Stimulated activated CD8-positive, alpha-beta memory T cell treated with anti-CD3 and anti-CD28 coated beads, Interleukin-12 subunit alpha, Interleukin-12 subunit beta, amount 100 ng/mL, for 1 hour (primary cell): ENCODE measurements at places on chromosomes 5 and 9.

DNA sequence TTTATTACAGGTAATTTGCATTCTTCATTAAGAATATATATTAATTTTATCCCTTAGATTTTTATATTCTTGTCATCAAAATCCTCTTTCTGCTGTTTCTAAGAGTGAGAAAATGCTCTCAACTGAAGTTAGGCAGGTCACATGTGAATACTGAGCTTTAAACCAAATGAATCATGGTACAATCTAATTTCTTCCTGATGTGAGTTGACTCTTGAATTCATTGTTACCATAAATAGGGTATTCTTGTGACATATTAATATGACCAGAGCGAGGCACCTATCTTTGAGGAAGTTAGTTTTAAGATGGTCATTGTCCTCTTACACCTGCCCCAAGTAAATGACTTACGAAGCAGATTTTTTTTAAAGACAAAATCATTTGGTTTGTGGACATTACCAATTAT, 17.4 kb downstream of the C9orf85 start:
- no peak for DNase-seq

DNA sequence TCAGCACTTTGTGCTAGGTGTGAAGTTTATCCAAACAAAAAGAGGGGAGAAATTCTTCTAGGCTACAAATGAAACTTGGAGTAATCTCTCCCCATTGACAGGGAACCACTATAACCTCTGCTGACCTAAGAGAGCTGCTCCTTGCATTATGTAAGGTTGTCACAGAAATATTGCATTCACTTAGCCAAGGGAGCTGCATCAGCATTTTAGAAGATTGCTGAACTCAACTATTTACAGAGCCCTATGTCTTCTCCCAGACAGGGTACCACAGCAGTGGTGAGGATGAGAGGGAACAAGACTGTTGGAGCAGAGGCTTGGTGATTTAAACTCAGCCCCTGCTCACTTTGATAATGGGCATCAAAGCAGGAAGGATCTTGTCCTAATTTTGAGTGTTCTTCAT, 362.0 kb downstream of the TMEM38B start:
- no peak for DNase-seq

- DNase-seq: no peak
Measured at GRCh38 chr9:128409978-128410377, 10.7 kb upstream of the CERCAM start.

DNA sequence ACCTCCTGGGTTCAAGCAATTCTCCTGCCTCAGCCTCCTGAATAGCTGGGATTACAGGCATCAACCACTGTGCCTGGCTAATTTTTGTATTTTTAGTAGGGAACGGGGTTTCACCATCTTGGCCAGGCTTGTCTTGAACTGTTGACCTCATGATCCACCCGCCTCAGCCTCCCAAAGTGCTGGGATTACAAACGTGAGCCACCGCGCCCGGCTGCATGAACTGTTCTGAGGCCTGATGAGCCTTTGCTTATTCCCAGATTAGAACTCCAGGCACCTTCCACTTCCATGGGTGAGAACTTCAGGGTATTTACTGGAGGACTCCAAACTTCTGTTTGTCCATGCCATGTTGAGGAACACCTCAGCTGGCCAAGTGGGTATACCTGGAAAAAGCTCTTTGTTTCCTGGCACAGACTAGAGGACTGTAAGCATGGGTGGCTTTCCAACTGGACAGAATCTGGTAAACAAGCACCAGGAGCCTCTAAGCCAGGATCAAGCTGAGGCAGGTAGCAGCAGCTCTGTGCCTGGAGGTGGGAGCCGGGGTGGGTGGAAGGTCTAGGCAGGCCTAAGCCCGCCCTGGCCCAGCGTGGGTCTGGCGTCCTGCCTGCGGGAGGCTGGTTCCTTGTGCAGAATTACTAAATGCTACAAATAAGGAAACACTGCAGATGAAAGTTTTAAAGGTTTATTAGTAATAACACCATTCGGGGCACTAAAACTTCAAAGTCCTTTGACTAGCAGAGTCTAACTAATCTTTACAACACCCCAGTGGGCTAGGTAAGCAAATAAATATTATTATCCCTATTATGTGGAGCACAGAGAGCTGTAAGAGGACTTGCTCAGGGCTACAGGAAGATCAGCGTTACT, 78.4 kb downstream of the SEMA5A start:
- no peak for DNase-seq

DNA sequence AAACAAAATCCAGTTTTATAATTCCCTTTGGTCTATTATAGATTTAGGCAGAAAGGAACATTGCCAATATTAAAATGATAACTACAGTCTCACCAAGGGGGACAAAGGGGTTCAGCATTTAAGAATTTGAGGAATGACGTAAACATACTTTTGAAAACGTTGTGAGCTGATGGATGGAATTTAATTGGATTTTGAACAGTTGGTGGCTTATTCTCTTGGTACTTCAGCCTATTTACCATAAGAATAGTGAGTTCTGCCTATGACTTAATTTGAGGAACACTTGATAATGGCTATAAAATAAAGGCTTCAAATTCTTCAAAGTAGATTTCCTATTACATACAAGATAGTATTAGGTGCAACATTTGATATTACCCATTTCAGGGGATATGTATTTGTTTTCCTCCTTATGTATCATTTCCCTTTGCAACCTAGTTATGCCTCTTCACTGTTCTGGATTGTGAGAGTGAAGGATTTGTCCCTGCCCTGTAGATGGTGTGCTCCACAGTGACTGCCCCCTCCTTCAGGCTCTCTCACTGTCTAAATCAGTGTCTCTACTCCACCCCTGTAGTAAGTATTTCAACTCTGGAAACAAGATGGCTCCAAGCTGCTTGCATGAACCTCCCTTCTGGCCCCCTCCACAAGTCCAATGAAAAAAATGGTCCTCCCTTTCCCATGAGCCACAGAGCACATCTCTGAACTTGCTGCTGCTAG, 225.6 kb downstream of the ARHGEF28 start:
- no peak for DNase-seq

GRCh38 chr5:157245886-157246285, 20.0 kb upstream of the CYFIP2 start:
- no peak for DNase-seq

- DNase-seq: no peak
Measured at GRCh38 chr9:21995666-21996398, 1.2 kb downstream of the CDKN2B-AS1 start.

- DNase-seq: no peak
Measured at GRCh38 chr5:57455511-57456455, 26.8 kb downstream of the ACTBL2 start.

DNA sequence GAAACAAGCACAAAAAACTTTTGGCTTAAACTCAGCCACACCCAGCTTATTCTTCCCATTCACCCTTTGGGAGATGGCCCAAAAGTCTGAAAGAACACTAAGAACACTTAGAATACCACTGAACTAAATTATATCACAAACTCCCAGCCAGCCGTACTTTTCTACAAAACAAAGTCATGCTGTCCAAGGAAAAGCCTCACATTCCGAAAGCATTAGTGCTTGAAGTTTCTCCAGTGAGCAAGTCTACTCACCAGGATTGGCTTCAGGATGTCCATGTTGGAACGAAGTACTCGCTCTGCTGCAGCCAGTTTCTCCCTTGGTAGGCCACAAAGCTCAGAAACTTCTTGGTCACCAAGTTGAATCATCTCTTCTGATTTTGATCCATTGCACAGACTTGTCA, 69.7 kb downstream of the ABCA1 start:
- no peak for DNase-seq

DNA sequence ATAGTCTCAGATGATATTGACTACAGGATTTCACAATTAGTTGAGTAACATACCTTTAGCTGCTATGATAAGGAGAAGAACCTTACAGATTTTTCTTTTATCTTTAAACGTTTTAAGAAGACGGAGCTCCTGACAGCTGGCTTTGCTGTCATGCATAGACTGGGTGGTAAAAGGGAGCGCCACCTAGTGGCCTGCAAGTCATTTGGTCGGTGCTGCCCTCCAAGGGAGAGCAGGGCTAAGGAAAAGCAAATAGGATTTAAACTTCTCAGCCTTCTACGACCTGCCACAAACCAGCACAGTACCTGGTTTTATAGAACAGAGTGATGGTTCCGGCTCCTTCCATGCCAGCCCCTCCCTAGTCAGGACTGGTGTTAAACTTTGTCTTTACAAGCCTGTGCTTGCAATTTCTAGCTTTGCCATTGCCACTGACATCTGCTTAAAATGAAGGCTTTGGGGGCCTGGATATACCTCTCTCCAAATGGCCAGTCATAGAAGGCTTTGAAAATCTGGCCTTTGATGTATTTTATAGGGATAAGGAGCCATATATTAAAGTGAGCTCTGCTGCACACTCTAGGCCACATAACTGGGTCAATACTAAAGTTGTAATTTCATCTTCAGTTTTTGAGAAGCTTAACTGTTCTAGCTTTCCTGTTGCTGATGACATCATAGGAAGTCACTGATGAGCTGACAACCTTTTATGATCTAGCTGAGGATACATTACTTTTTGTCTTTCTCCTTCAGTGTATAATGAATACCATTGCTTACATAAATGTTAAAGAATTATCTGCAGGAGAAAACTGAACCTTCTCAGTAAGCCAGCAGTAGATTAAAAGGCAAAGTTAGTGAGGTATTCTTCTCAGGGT, 31.1 kb upstream of the ADAMTSL1 start:
- DNase-seq: peak; percentile 7

DNA sequence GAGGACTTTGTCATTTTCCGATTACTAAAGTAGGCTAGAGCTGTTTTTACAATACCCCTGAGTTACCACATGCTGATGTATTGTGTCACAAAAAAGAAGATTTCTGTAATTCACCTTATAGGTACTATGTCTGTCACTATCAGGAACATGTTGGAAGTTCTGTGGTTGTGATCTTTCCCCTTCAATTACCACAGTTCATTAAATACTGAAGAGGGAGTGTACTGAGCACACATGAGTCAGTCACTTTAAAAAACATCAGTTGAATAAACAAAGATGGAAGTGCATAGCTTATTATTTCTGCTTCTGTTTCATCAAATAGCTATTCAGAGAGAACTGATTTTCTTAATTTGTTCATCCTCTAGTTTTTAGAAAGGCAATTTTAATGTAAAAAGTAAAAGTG, 31.7 kb downstream of the AP3S1 start:
- DNase-seq: no peak

GRCh38 chr5:17157916-17158529, 59.4 kb upstream of the BASP1 start:
- no peak for DNase-seq

DNA sequence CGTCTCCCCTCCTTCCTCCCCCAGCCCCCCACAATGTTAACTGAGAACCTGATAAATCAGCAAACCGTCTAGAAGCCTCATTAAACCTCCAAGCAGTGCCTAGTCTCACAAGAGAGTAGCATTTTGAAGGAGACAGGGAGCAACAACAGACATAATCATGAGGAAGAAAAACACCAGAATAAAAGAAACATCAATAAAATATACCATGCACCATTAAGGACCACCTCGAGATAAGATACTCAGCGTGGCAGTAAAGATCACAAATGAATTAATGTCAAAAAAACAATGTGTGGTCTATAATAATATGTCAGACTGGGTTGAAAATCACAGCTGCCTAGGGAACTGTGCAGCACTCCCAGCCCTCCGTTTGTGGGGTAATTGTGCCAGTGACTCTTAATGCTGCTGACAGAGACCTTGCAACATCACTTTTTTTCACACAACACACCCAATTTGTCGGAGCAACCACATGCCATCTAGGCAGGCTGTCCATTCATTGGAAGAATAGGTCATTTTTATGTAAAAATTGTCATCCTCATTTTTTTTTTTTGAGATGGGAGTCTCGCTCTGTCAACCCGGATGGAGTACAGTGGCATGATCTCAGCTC, 450.8 kb upstream of the WWC1 start:
- DNase-seq: no peak

DNA sequence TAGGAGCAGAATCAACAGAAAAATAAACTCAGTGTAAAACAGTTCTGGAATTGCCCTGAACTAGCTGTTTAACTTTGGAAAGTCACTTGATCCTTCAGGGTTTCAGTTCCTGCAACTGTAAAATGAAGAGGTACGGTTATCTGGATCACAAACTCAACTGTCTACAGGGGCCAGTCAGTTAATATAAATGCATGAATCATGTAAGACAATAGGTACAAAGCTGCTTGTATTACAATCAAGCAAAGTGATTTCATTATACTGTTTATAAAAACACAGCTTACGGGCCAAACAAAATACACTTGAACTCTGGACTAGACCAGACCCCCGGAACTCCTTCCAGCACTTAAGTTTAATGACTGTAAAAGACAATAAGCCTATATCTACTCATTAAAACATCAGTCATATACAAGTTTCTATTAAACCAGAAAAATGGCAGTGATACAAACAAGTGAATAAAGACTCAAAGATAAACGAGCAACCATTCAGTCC, 73.0 kb downstream of the MRPS27 start:
- no peak for DNase-seq

DNA sequence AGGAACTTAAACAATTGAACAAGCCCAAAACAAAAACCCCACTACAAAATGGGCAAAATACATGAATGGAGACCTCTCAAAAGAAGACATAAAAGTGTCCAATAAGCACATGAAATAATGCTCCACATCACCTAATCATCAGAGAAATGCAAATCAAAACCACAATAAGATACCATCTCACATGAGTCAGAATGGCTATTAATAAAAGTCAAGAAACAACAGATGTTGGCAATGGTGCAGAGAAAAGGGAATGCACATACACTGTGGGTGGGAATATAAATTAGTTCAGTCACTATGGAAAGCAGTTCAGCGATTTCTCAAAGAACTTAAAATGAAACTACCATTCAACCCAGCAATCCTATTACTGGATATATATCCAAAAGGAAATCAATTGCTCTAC, 337.4 kb upstream of the GRIA1 start:
- DNase-seq: no peak

DNA sequence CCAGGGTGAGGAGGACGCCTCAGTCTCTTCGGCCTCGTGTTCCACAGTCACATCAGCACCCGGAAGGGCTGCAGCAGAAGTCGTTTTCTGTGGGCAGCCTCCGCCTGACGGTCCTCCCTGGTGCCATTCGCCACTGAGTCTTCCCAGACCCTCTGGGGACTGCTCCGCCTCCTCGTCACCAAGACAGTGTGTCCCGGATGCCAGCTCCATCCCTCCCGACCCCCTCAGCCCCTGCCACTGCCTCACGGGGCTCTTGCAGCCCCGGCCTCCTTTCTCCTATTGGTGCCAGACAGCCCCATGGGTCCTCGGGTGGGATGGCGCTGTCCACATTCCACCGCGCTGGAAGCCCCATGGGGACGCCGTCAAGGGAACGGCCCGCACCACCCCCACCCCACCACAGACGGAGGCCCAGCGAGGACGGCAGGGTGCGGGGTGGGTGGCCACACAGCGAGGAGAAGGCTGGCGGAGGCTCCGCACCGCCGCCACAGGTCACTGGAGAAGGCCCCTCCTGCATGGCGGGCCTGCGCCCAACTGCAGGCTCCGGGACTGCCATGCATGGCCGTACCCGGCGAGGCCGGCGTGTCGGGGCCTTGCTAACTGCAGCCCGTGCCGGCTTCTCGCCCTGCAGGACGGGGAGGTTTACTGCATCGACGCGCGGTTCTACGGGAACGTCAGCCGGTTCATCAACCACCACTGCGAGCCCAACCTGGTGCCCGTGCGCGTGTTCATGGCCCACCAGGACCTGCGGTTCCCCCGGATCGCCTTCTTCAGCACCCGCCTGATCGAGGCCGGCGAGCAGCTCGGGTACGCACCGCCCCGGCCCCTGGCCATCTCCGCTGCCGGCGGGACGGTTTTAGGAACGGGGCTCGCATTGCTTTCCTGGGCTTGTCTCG, 43.6 kb upstream of the CACNA1B start:
- no peak for DNase-seq
